Activated CD8-positive, alpha-beta memory T cell treated with anti-CD3 and anti-CD28 coated beads for 1 hour (primary cell): ENCODE measurements at places on chromosomes 11 and 22.

DNA sequence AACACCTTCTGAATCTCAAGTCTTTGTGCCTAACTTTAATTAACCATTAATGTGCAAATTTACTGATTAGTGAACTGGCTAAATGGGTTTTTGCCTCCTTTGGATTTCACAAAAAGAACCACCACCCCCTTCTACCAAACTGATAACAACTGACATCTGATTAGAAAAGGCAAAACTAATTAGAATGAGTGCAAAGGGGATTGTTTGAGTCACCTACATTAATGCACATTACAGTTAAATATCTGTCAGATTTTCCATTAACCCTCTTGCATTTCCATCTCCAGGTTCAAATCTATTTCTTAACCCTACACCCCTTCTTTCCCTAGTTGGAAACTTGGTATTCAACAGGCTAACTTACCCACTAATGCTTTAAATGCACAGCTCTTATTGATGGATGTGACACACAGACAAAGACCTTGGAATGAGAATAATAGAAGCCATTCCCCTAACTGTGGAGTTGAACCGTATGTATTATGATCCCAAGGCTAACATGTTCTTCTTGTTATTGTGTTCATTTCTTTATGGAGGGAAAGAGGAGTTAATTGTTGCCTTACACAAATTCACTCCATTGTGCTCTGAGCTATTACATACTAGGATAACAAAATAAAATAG lies 161.5 kb upstream of the MTMR2 start:
- no peak for DNase-seq

- DNase-seq: no peak
Observed at GRCh38 chr11:47354913-47355282, 2.4 kb upstream of the MYBPC3 start.

- no peak for DNase-seq
Observed at GRCh38 chr11:130161441-130162145, 2.0 kb downstream of the ST14 start.

- no peak for DNase-seq
Observed at GRCh38 chr22:20546541-20546950, 39.1 kb downstream of the MED15 start.

DNA sequence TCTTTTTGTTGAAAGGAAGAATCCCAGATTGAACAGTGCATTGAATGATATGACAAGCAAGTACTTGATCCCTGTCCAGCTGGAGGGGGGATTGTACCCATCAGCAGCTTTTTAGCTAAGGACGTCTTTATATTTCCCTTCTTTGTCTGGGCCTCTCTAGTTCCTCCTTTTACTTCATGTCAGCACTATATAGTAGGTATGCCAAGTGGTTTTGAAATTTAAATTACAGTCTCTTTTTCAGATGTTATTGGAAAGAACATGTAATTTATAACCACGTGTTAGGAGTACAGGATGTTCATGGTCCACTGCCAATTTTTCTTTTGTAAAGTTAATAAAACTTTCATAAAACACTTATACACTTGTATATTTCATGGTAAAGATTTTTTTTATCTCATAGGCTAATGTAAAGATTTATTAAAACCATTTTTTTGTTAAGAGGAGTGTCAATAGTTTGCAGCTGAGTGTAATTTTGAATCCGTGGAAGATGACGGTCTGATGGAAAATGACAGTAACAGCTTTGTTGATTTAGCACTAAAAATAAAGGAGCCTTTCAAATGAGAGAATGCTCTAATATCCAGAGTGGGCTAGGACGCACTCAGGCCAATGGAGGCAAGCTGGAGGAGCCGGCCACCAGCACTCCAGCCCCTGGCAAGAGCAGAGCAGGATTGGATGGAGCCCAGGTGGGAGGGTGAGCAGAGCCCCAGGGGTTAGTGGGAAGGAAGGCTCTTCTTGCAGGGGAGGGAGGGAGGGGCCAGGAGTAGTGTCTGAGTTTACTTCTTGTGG lies 488.3 kb downstream of the INSC start:
- no peak for DNase-seq

DNA sequence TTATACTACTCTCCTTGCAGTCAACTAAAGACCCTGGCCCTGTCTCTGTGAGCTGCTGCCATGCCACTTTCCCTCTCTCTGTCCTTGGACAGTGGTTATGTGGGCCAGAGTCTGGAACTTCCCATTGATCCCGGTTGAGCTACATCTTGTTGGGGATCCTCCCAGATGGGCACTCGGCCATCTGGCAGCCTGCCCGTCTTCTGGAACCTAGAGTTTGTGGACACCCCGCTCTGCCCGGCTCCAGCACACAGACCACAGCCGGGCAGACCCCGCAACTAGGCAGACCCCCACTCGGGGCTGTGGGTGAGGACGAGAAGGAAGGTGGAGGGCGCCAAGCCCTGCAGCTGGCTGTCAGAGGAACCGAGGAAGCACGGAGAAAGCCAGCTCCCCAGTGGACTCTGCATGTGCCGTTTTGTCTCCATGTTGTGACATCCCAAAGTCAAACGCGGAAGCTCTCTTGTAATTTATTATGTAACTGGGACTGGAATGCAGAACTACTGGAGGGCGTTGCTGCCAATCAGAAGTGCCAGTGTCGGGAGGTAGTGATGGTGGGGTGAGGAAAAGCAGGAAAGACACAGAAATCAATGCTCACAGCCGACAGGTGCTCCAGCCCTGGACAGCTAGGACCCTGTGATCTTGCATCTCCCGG lies 207.7 kb downstream of the CEP164 start:
- DNase-seq: no peak

DNA sequence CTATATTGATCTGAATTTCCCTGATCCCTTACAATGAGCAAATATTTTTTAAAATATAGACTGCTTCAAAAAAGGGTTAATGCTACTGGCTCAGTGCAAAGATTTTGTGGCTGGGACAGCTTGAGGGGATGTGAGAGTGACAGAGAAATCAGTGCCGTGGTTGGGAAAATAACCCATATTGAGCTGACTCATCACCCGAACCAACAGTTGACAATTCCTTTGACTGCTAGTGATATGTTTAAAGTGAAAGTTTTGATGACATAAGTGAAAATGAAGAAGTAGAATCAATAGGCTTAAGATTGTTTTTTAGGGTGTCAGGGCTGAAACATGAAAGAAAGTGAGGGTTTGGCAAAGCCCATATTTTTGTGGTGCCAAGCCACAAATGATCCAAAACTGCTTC lies 257.1 kb upstream of the TENM4 start:
- DNase-seq: no peak

DNA sequence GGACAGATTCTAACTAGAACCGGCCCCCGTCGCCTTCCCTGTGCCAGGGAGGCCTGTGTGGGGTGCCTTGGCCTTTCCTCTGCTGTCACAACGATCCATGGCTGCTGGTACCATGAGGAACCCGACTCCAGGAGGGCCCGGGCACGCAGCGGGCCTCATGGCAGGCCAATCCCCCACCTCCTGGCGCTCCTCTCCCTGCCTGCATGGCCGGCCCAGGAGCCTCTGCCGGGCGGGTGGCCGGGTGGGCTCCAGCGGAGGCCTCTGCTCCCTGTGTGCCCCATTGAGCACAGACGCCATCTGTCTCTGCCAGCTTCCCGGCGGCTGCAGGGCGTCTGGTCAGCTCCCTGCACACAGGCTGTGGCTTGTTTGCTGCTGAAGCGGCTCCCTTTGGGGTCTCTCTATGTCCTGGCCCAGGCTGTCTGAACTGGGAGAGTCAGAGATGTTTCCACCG lies 86.5 kb downstream of the MYEOV start:
- no peak for DNase-seq
